ENCODE measurements at places on chromosomes 5 and 9. TPM values are rescaled to one million over a fixed set of nuclear protein-coding genes. Genes with fewer than 3 reads are reported as not detected.

Gene HAVCR2
- 0.39 TPM for total RNA-seq

Gene LURAP1L
- total RNA-seq = 10.0 TPM

Gene CCNO
- 3.2 TPM for total RNA-seq

Gene CPLANE1
- 4.8 TPM for total RNA-seq

Gene AP3B1
- 30.3 TPM for total RNA-seq

Gene SLC25A48
- total RNA-seq = 1.4 TPM

Gene NTNG2
- total RNA-seq = 1.1 TPM

Gene NPDC1
- 31.5 TPM for total RNA-seq

Gene CDC20B
- not detected for total RNA-seq

Gene CCL21
- not detected for total RNA-seq

Gene PCDHB16
- 0.03 TPM for total RNA-seq

Gene POLR3G
- 34.8 TPM for total RNA-seq

Gene FBN2
- total RNA-seq = 12.8 TPM

Gene MARCHF11
- total RNA-seq = not detected

Gene SPATA6L
- total RNA-seq = 0.92 TPM

Gene PALM2AKAP2
- total RNA-seq = 6.3 TPM

Gene SHC3
- 0.03 TPM for total RNA-seq

Gene BASP1
- total RNA-seq = 134 TPM

Gene TESK1
- 5.4 TPM for total RNA-seq

Gene SNCB
- 2.4 TPM for total RNA-seq

Gene NMUR2
- not detected for total RNA-seq

Gene FRRS1L
- not detected for total RNA-seq

Gene TLX3
- total RNA-seq = not detected

Gene CDX1
- not detected for total RNA-seq

Gene TAF11L13
- total RNA-seq = not detected

Gene SGTB
- 6.4 TPM for total RNA-seq

Gene LOX
- total RNA-seq = 10.2 TPM

Gene SCGB3A2
- not detected for total RNA-seq

Gene HCN1
- not detected for total RNA-seq

Gene SLC34A1
- total RNA-seq = 0.10 TPM

Gene SGCD
- total RNA-seq = 0.43 TPM

Gene C9orf153
- not detected for total RNA-seq

Gene TSLP
- not detected for total RNA-seq

Gene SLC6A3
- total RNA-seq = not detected

Gene SPEF2
- total RNA-seq = 1.1 TPM

Gene BTNL9
- total RNA-seq = 1.3 TPM

Gene RANBP17
- 8.4 TPM for total RNA-seq

Gene PLAC8L1
- not detected for total RNA-seq

Gene SAPCD2
- 69.2 TPM for total RNA-seq

Gene ROPN1L
- not detected for total RNA-seq

Gene PSD2
- total RNA-seq = 0.10 TPM

Gene SLC36A2
- total RNA-seq = not detected

Gene ZNF622
- total RNA-seq = 106 TPM

Gene IL13
- not detected for total RNA-seq

Gene SH3RF2
- 18.9 TPM for total RNA-seq

Gene ARID3C
- not detected for total RNA-seq

Gene CAVIN4
- 0.45 TPM for total RNA-seq

Gene IPPK
- 21.5 TPM for total RNA-seq

Gene IL9
- total RNA-seq = not detected

Gene LECT2
- not detected for total RNA-seq

Gene SLC6A7
- 0.03 TPM for total RNA-seq

Gene IFNK
- not detected for total RNA-seq

Gene PCDHAC1
- not detected for total RNA-seq

Gene ZNF608
- total RNA-seq = 0.70 TPM

Gene TNFSF15
- 0.23 TPM for total RNA-seq

Gene SH2D3C
- total RNA-seq = not detected

Gene ENC1
- 72.0 TPM for total RNA-seq
